ENCODE measurements at places on chromosomes 11 and 22.
A peak's percentile ranks its signal among the peaks of the same experiment; 100 is the strongest.

GRCh38 chr11:120996973-120997372 lies 26.9 kb upstream of the TBCEL start:
- DNase-seq = no peak

DNA sequence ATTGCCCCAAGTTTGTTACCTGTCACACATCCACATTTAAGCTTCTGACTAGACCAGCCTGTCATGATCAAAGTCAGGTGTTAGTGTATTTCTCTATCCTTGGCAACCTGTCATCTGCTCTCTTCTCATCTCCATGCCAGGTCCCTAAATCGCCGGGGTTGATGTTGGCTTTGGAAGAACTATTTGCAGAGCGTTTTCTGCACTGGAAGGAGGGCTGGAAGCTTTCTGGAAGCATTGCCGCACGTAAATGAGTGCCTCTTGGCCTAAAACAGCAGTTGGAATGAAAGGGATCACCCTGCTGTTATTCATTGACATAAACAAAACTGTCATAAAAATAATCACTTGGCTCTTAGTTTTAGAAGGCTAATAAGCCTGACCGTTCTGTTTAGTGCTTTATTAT lies 1.4 kb downstream of the TTC12 start:
- DNase-seq = no peak

DNA sequence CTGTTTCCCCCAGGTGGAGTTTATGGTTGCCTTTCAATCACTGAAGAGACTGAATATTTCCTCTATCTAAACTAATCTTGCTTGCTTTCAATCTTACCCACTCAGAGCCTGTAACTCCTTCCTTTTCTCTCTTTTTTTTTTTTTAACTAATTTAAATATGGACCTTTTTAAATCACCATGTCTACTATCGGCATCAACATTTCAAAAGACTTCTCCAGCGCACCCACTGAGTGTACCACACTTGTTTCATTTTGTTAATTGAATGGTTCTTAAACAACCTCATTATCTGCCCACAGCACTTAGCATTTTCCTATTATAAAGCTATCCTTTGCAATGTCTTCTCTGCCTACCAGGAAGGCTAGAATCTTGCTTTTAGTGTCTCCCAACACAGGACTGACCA lies 1212.5 kb downstream of the LRRC4C start:
- DNase-seq = no peak

DNA sequence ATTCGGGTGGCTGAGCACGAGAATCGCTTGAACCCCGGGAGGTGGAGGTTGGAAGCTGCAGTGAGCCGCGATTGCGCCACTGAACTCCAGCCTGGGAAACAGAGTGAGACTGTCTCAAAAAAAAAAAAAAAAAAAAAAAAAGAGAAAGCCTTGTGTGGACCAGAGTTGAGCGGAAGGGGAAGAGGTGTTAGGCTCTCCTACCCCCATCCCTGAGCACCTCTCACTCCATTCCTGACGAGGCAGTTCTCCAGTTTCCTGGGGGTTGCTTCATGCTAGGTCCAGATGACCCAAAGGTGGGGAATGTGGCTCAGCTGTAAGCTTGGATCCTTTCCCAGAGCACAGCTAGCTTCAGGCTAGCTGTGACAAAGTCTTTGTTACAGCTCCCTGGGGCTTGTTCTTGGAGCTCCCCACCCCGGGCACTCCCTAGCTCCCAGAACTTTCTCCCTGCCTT lies 8.8 kb upstream of the DNAL4 start:
- DNase-seq = peak; percentile 65

DNA sequence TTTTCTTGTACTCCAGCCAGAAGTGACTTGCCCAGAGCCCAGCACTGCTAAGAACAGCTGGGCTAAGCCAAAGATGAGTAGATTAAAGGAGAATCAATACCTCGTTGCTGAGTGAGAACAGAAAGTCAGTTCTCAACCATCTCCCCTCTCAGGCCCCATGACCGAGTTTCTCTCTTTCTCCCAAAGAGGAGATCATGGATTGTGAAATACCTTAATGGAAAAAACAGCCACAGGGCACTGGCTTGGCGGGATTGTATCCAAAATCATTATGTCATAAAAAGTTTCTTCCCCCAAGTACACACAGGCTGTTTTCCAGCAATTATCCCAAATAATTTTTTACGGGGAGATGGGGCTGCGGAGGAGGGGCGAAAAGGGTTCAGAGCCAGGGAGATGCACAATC lies 111.8 kb upstream of the TMEM45B start:
- no peak for DNase-seq

- no peak for DNase-seq
These were observed 581.4 kb downstream of the KCNA4 start for GRCh38 chr11:29435421-29435820.

DNA sequence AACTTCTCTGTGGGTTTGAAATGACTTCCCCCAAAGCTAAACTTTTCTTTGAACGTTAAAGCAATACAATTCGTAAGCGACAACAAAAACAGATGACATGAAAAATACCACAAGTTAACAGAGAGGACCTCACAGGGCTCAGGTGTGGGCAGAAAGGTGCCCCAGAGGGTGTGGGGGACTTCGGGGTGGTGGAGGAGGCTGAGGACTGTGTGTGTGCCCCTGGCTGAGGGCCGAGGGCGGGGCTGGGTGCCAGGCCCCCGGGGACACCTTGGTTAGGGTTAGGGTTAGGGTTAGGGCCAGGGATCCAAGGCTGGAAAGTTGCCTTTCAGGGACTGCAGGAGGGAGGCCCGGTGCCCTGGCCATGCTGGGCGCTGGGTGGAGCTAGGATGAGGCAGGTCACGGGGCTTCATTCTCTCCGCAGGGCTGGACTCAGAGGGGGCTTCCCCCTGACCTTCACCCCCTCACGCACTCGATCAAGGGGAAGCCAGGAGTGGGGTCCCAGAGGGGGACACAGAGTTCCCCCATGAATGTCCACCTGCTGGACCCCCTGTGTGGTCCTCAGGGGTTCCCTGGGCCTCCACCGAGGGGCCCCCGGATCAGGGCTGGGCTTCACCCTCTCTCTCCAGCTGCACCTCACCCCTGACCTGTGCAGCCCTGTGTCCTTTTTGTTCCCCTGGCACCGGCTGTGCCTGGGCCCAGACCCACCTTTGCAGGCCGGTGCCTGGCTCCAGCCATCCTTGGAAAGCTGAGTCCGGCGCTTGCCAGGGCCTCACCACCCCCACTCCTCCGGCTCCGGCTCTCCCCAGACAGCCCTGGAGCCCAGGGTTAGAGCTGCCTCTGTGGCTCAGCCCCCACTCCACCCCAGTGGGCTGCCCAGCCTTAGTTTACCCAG lies 7.0 kb downstream of the TNNI2 start:
- DNase-seq = no peak

DNA sequence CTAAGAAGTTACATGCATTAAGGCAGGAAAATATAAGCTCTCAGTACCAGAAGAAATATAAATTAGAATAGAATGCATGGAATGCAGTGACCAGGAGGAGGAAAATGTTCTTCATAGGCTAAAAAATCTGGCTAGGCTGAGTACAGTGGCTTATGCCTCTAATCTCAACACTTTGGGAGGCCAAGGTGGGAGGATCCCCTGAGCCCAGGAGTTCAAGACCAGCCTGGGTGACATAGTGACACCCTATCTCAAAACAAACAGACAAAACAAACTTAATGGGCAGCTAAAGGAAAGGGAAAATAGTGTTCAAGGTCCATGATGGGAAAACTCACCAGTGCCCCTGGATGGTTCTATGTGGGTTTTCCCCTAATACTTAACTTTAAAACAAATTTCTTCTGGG lies 78.3 kb upstream of the RASSF10 start:
- DNase-seq = no peak

DNA sequence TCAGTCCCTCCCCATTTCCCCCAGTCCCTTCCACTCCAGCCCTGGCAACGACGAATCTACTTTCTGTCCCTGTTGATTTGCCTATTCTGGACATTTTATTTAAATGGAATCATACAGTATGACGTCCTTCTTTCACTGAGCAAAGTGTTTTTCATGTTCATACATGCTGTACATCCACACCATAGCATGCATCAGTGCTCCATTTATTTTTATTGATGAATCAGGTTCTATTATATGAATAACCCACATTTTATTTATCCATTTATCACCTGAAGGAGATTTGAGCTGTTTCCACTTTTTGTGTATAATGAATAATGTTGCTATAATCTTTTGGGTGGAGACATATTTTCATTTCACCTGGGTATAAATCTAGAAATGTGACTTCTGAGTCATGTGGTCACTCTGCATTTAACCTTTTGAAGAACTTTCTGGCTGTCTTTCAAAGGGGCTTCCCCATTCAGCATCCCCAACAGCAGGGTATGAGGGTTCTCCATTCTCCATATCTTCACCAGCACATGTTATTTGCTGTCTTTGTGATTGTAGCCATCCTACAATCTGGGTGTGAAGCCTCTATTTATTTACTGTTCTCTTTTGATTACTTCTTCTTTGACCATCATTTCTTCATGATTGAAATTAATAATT lies 531.7 kb downstream of the ETS1 start:
- DNase-seq = no peak

DNA sequence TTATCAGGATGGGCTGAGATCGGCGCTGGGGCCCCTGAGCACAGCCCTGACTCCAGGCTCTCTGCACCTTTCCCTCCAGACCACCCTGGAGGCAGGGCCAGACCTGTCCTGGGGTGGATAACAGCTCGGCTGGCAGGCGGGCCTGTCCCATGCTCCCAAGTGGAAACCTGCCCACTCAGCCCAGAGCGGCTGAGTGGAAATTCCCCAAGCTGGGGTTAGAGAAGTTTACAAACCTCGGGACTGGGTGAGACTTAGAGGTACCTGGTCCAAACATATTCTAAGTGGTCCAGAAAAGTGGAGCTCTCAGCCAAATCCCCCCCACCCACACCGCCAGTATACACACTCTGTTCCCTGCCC lies 4.8 kb upstream of the FXYD2 start:
- DNase-seq = no peak

DNA sequence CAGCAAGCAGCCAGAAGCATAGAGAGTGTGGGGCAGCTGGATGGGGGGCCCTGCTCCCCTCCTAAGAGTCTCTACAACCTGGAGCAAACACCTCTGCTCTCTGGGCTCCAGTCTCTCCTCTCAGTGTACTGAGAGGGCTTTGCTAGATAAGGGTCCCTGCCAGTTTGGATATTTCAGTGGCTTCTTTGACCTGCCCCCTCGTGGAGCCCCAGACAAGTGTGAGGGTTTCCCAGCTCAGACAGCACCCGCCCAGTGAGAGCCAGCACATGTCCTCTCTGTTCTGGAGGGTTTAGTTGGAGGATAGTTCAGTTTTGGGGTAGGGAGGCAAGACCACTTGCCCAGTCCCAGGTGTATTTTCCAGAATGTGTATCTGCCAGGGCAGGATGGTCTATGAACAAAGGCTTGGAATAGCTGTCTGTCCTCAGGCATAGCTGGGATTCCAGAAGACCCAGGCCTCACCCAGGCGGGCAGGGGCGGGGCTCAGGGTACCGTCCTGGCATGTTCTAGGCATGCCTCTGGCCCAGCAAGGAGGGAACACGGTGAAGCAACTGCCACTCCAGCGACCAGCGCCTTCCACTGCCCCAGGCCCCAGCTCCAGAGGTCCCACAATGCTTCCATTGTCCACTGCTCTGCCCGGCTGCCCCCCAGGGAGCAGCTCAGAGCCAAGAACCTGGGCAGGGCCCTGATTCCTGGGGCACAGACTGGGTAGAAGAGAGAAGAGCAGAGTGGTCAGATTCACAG lies 7.5 kb upstream of the MICALL1 start:
- no peak for DNase-seq

GRCh38 chr11:60840470-60841430 lies 1.2 kb upstream of the CCDC86 start:
- DNase-seq = no peak

GRCh38 chr11:1858154-1858553 lies 5.3 kb downstream of the LSP1 start:
- DNase-seq = no peak

GRCh38 chr11:134157451-134157850 lies 66.3 kb downstream of the NCAPD3 start:
- DNase-seq = no peak

- DNase-seq = no peak
These were observed 43.4 kb downstream of the APOL5 start for GRCh38 chr22:35761037-35761436.

- DNase-seq = peak; percentile 95
These were observed 5.3 kb upstream of the INS start for GRCh38 chr11:2166091-2166851.

GRCh38 chr11:76265771-76266241 lies 59.5 kb upstream of the WNT11 start:
- DNase-seq = no peak

DNA sequence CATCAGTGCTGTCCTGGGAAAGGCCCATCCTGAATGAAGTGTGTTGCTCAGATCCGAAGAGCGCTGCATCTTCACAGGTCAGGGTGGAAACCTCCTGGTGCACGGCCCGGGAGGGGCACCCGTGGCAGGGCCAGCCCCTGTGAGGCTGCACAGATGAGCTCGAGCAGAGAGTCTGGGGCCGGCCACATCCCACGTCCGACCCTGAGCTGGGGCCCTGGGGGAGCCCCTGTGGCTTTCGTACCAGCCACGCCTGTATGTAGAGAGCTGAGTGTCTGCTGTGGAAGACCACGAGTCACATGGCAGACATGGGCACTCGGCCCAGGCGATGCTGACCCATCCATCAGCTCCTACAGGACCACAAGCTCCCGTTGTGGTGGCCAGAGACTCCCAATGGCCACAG lies 24.9 kb upstream of the SEPTIN5 start:
- no peak for DNase-seq

DNA sequence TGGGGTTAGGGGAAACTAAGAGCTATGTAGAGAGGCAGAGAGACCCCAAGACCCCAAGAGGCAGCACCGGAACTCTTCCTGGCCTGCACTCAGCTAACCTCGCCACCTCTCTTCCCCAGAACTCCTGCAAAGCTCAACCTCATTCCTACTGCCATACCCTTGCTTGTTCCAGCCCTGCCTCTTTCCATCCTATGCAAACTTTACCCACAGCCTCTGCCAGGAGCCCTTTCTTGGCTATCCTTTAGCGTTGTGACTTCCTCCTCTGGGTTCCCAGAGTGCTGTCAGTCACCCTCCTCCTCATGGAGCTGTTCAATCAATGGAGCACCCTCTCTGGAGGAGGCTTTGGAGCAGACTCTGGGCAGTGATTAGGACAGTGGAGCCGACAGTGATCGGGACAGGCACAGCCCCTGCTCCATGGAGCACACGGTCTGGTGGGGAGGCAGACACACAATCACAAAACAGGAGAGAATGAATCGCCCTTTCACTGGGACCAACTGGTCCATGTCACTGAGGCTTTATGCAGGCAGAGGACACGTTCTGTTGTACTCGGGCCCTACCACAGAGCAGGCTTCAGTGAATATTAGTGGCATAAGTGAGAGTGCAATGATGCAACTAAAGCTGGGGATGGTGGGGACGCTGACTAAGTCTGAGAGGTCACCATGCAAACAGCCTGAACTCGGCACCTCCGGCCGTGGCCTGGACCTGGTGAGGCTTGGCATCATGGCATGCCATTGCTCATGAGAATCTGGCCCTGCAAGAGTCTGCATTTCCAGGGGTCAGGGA lies 24.6 kb upstream of the P2RY2 start:
- DNase-seq = no peak

DNA sequence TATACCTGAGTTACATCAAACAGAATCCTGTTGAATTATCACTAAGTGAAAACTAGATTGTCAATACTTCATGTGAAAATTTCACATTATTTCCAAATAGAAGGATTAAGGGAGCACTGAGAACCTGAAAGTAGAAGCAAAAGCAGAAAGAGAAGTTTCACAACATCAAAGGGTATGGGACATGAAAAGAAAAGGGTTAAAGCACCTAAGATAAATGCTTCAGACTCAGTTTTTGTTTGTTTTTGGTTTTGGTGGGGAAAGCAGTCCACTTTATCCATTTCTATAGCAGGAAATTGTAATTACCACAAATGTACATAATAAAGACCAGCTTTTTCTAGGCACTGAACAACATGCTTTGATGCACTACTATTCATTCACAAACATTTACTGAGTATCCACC lies 1069.7 kb upstream of the CCDC90B start:
- DNase-seq = no peak
